Spinal cord (tissue), 10 donors: ENCODE measurements at places on chromosomes 5 and 9.

DNA sequence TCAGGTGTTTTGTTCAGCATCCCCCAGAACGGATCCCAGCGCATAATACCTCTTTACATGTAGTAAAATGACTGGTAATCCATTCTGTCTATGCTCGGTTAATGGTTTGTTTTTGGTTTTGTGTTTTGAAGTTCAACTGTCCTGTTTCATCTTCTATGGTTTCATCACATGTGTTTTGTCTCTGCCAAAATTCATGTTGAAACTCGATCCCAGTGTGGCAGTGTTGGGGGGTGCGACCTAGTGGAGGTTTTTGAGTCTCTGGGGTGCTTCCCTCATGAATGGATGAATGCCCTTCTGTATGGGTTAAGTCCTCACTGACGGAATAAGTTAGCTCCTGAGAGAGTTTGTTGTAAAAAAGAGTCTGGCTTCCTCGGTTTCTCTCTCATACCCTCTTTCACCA lies 317.4 kb downstream of the KDM4C start:
- DNase-seq: no peak

DNA sequence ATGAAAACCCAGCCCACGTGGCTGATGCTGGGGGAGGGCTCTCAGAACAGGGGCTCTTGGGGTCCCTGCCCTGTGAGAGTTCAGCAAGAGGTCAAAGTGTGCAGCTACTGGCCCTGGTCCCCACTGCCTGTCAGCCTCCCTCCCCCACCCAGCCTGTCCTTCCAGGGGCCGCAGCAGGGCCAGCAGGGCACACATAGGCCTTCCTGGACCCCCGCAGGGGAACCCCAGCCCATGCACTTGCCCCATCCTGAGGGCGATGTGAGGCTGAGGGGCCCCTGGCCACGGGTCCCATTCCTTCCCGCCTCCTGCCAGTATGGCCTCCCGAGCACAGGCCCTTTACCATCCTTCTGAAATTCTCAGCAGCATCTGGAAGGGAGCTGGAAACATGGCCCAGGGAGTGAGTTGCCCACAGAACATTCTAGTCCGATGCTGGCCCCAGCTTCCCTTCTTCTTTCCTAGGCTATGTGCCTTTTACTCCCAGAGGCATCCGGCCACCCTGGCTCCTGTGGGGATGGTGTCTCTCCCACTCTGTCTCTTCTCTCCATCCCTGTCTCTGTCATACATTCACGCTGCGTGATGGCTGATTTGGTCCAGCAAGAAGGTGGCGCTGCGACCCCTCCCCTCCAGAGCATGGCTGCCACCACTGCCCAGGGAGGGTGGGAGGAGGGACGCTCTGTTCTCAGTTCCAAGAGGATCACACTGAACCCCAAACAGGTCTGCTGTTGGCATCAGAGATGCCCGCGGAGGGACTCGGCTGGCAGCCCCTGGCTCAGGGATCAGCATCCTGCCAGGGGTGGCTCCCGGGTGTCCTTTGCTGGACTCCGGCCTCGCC lies 19.6 kb downstream of the MRPL36 start:
- no peak for DNase-seq

- DNase-seq: peak; percentile 98
Measured at GRCh38 chr9:136482793-136483588, at the start of gene SEC16A. Gene SEC16A, minus strand, starts transcription at chr9:136483040. Its CDS starts 5,425 bp downstream, at chr9:136477615.

GRCh38 chr5:43664501-43665040 lies 61.6 kb downstream of the NNT start:
- DNase-seq: no peak

DNA sequence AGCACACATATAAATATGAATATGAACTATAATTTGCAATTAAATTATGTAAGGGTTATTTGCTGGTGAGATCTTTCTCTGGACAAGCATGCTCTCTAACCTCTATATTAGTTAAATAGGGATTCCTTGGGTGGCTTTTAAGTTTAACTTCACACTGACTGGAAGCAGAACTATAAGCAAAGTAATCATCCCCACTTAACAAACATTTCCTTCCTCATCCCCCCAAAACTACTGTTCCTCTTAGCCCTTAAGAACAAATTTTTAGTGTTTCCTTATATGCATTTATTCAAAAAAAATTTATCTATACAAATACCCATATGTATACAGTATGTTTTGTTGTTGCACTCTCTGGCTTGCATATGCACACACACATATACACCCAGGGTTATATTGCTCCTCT lies 512.1 kb upstream of the MEF2C start:
- DNase-seq: no peak

- DNase-seq: no peak
Measured at GRCh38 chr9:113570106-113570505, 106.6 kb downstream of the RGS3 start.

- no peak for DNase-seq
Measured at GRCh38 chr9:36398745-36399144, 1.3 kb downstream of the RNF38 start.

DNA sequence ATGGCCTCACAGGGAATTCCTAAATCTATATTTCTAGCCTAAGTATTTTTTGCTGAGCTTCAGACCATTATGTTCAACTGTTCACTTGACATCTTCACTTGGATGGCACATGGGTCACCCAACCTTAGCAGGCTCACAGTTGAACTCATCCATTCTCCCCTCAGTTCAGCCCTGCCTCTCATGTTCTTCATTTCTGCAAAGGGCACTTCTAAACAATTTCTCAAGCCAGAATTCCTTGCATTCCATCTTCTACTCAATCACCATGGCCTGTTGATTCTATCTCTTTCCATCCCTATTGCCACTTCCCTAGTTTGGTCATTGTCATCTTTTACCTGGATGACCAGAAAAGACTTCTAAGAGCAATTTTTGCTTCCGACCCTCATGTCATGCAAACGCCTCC lies 7.3 kb upstream of the RGS3 start:
- DNase-seq: no peak

DNA sequence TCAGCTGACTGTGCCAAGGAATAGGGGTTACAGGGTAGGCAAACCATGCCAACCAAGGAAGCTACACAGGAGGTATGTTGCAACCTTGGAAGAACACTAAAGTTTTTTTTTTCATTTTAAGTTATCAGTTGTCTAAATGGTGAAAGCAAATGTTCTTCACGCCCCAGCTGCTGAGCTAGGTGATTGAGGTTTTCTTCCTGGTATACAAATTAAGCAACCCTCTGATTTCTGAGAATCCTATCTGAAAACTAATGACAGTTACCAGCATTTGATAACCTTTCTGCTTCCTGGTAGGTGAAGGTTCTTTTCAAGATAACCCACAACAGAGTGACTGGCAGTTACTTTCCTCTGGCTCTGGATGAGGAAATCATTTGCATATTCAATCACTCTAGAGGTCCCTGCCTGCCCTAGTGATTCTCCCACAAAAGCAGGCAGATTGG lies 194.9 kb downstream of the ATP10B start:
- DNase-seq: no peak

DNA sequence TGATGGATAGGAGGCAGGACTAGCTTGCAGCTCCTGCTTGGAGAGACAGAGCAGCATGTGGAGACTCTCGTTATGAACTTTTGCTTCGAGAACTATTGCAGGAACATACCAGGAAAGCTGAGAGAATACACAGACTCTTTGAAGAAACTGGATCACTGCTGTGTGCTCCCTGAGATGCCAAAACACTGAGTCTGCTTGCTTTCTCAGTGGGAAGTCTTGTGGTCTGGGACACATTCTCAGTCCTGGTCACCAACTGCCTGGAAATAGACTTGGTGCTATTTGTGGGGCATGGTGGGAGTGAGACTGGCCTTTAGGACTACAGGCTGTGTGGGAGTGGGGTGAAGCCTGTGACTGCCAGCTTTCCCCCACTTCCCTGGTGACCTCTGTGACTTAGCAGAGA lies 252.6 kb downstream of the MED10 start:
- no peak for DNase-seq

GRCh38 chr5:139914218-139914807 lies 118.7 kb downstream of the PSD2 start:
- no peak for DNase-seq

GRCh38 chr5:174775081-174775480 lies 50.7 kb downstream of the MSX2 start:
- no peak for DNase-seq

- DNase-seq: no peak
Measured at GRCh38 chr5:127785098-127785927, 82.1 kb downstream of the CCDC192 start.

GRCh38 chr9:127112056-127112455 lies 10.4 kb downstream of the ANGPTL2 start:
- peak; percentile 56 for DNase-seq

GRCh38 chr5:124162767-124163532 lies 583.5 kb downstream of the ZNF608 start:
- DNase-seq: peak; percentile 92

- DNase-seq: peak; percentile 92
Measured at GRCh38 chr5:141783005-141783946, 94.9 kb downstream of the PCDH1 start.

DNA sequence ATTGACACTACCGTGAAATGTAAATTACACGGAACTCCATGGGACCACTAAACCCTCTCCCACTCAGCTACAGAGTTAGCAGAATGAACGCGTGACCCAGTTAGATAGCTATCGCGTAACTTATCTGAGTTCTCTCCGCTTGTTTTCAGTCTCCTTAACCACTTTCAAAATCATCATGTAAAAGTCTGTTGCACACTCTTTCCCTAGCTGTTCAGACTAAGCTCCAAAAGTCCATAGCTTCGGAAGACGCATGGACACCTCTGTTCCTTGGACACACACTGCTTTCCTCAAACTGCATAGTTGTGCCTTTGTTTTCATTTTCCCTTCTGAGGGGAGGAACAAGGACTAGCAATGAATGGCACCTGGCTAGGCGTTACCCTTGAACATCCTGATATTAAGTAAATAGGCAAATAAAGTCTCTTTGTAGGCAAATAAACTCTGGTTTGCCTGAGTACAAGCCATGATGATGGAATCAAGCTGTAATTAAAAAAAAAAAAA lies 83.3 kb downstream of the DAPK1 start:
- no peak for DNase-seq

DNA sequence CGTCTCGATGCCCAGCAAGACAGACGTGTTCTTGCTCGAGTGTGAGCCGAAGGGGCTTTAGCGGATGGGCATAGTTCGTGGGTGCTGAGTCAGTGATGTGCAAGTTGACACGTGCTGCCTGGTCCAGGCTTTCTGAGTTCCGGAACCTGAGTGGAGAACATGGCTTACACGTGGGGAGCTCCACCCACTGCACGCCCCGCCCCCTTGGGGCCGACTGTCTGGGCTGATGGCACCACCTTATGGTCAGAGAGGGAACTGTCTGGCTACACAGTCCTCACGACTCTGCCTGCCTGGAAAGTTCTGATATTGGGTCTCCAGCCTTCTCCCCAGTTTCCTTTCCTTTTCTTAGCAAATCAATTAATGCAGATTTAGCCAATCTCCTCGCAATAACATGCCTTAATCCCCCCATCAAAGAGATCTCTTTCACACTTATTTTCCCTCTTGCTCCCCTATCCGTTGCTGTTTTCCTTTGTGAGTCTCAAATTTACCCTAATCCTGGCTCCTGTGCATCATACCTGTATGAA lies 3.8 kb upstream of the STC2 start:
- DNase-seq: no peak

DNA sequence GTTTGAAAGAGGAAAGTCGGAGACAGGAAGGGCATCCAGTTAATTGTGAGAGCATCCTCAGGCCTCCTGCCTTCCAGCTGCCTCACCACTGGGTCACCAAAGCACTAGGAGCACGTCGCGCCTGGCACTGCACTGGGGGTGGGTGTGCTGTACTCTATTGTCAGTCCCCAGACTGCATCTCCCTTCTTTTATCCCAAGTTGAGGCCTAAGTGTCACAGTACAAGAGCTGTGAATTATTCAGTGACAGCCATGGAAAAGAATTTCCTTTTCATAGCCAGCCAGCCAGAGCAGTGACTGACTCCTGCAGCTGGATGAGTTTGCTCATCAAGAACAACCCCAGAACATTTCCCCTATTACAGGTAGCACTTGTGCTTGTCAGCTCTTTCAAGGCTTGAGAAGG lies 16.3 kb downstream of the CLTA start:
- no peak for DNase-seq

- DNase-seq: no peak
Measured at GRCh38 chr5:65933295-65933694, 6.9 kb downstream of the ERBIN start.

GRCh38 chr9:84598921-84599636 lies 70.5 kb upstream of the NTRK2 start:
- no peak for DNase-seq

DNA sequence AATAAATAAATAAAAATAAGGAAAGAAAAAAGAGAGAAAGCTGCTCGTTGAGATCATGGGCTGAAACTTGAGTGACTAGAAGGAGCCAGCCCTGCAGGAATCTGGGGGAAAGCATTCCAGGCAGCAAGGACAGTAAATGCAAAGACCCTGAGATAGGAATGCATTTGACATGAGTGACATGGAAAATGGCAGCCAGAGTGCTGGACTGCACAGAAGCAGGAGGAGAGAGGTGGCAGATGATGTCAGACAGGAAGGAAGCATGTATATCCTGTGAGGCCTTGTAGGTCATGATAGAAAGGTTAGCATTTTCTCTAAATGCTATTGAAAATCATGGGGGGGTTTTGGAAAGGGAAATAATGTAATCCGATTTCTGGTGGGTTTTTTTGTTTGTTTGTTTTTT lies 29.1 kb downstream of the ADRA1B start:
- no peak for DNase-seq

DNA sequence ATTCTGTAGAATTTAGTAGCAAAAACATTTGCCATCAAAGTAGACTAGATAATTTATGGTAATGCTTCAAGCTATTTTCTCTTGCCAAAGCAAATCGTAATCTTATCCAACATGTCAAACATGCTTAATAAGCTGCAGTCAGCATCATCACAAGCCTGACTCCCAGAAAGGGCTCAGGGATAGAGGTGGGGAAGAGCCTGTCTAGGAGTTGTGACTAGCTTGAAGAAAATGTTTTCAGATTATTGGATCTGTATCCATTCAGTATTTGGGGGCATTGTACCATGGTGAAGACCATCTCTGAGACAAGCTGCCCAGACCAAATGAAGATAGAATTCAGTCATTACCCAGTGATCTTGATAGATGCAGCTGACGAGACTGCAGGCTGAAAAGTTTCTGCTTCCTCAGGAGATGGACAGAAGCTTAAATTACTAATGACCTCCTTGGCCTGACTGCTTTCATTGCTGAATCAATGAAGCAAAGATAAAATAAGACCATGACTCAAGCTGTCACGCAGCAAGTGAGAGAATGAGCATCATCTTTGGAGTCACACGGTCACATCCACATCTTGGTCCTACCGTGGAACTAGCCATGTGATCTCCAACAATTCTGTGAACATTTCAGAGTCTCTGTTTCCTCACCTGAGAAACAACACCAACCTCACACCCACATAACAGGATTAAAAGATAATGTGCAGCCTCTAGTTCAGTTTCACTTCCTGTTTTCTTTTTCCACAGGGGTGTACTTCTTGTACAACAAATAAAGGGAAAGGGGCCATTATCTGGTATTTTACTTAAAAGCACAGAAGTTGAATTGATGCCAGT lies 9.4 kb downstream of the ERAP2 start:
- no peak for DNase-seq

DNA sequence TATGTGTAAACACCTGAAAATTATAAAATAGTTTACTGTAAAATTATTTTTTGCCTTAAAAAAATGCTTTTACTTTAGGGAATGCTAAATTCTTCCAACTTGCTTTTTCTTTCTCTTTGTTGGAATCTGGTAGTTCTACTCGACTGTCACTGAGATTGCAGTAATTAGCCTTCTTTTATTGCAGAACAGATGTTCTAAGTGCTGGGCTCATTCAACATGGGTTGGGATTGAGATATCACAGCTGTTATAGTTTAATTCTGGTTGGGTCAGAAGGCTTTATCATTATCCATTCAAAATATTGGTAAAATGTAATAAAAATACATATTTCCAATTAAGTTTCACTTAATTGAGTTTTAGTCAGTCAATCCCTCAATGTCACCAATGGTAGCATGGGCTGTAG lies 686.7 kb downstream of the CDH18 start:
- DNase-seq: no peak

- no peak for DNase-seq
Measured at GRCh38 chr5:2901511-2901910, 150.0 kb upstream of the IRX2 start.
